ENCODE measurements at places on chromosomes 2 and 18.

GRCh38 chr2:12106440-12107080 lies 360.1 kb downstream of the LPIN1 start:
- no peak for DNase-seq

- no peak for DNase-seq
Observed at GRCh38 chr2:65789923-65790675, 357.7 kb upstream of the SPRED2 start.

- DNase-seq: no peak
Observed at GRCh38 chr2:135783439-135783838, 41.8 kb downstream of the UBXN4 start.

GRCh38 chr2:170391018-170391417 lies 213.1 kb downstream of the MYO3B start:
- no peak for DNase-seq

- no peak for DNase-seq
Observed at GRCh38 chr18:58668897-58669296, 2.4 kb upstream of the MALT1 start.

GRCh38 chr18:23071285-23071684 lies 64.0 kb upstream of the CABLES1 start:
- peak; percentile 55 for DNase-seq

GRCh38 chr2:112290088-112290487 lies 14.7 kb downstream of the ZC3H6 start:
- DNase-seq: no peak

Data from stimulated activated CD8-positive, alpha-beta memory T cell treated with anti-CD3 and anti-CD28 coated beads, Interleukin-4, amount 100 ng/mL, for 4 hours (primary cell).